COR-L47 (cell line): ENCODE measurements at places on chromosomes 7 and 10.

GRCh38 chr7:3210531-3210930 lies 90.5 kb upstream of the SDK1 start:
- no peak for DNase-seq

- DNase-seq: no peak
Measured at GRCh38 chr7:50621206-50621605, 56.0 kb upstream of the DDC start.

GRCh38 chr7:151839451-151839921 lies 37.4 kb downstream of the PRKAG2 start:
- no peak for DNase-seq

GRCh38 chr7:46603780-46604179 lies 682.7 kb upstream of the IGFBP3 start:
- DNase-seq: no peak

- peak; percentile 18 for DNase-seq
Measured at GRCh38 chr10:112775892-112776674, 174.0 kb upstream of the TCF7L2 start.

GRCh38 chr10:69344591-69345252 lies 66.4 kb downstream of the HK1 start:
- no peak for DNase-seq

- no peak for DNase-seq
Measured at GRCh38 chr7:127437241-127437640, 44.7 kb upstream of the ZNF800 start.

DNA sequence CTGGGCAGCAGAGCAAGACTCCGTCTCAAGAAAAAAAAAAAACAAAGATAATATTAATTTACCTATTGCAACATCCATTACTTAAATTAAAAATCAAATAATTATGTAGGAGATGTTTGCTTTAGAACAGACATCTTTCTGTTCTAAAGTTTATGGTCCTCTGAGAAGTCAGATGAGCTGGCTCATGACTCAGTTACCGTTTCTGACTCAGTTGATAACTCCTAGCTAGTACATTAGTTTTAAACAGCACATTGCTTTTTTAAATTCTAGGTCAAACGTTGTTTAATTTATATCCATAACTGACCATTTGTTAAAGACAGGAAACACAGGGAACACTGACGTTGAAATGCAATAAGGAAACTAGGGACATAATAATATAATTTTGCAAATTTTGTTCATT lies 162.7 kb downstream of the ETV1 start:
- no peak for DNase-seq

- peak; percentile 10 for DNase-seq
Measured at GRCh38 chr7:85890244-85890811, 703.5 kb upstream of the SEMA3D start.

- DNase-seq: peak; percentile 24
Measured at GRCh38 chr7:125670926-125671572, 741.4 kb upstream of the POT1 start.

DNA sequence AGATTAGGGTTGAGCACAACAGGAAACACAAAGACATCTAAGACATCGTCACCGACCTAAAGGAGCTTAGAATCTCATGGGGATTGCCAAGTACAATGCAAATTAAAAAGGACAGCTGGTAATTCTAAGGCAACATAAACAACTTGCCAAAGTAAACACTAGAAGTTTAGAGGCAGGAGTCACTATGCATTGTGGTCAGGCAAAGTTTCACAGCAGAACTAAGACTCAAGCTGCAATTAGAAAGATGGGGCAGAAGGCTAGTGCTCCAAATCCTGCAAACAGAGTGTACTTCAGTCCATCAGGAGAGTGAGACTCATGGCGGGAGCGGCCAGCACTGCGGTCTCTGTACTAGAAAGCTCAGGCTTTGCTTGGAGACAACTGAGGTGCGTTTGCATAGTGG lies 52.7 kb downstream of the HIPK2 start:
- DNase-seq: no peak

DNA sequence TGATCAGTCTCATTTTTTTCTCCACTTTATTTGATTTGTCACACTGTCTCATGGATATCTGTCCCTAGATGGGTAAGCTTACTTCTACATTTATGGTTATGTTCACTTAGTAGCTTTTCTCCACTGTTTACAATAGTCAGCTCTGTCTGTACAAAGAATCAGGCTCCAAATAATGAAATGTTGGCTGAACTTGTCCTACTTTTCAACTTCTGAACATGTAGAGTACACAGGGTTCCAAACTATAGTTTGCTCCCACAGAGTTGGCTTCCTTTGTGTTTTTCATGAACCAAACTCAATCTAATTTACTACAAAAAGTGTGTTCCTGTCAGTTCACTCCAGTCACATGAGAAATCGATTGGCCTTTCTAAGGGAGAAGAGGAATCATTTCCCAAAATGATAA lies 175.0 kb downstream of the CCDC71L start:
- DNase-seq: no peak

DNA sequence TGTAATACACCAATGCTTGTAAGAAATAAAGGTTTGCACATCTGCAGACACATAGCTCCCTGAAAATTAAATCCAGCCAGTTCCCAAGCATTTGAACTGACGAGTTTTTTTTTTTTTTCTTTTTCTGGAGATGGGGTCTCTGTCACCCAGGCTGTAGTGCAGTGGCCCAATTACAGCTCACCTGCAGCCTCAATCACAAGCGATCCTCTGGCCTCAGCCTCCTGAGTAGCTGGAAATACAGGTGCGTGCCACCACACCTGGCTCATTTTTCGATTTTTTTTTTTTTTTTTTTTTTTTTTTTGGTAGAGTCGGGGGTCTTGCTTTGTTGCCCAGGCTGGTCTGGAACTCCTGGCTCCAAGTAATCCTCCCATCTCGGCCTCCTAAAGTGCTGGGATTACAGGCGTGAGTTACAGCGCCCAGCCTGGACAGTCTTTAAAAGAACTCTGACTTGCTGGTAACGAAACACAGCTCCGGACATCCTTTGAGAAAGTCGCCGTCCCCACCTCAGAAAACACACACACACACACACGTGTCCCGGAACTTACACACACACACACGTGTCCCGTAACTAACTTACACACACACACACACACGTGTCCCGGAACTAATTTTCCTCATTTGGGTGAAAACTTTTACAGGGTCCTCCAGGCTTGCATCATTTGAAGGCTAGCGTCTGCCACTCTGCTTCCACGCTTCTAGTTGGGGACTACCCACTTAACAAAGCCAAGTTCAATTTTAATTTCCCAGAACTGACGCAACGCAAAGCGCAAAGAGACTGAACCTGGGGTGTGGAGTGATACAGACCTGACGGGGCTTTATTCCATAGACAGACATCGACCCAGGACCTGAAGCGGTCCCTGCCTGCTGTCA lies 18.6 kb downstream of the OCM2 start:
- DNase-seq: no peak

GRCh38 chr7:37970211-37970610 lies 49.8 kb downstream of the EPDR1 start:
- no peak for DNase-seq

GRCh38 chr10:43926371-43926770 lies 277.7 kb upstream of the ZNF32 start:
- DNase-seq: no peak

DNA sequence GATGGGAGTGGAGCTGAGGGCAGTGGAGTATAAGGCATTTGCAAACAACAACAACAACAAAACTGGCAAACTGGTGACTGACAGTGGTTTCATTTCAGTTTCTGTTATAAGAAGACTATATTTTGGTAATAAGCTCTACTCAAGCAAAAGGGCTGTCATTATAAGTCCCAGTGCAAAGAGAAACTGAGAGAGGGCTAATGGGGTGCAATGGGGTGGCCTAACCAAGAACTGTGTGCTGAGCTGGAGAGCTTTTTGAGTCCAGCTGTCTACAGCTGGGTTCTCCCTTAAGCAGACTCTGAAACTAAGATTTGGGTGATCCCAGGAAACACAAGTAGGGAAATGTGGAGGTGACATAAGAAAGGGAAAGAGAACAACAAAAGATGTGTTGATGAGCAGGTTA lies 439.3 kb downstream of the ADRA2A start:
- DNase-seq: no peak
